A549 treated with Hydrocortisone at 1 μM for 4 hours (cell line): ENCODE measurements at places on chromosomes 13 and 19. TPM values are rescaled to one million over a fixed set of nuclear protein-coding genes. Genes with fewer than 3 reads are reported as not detected.

SH2D3A gene
- total RNA-seq: 15.8 to 19.9 TPM (median 17.4 TPM) in 5 replicates

FCHO1 gene
- total RNA-seq: 15.5 to 20.7 TPM (median 17.9 TPM) in 5 replicates

CYP4F11 gene
- 4.9 to 7.0 TPM (median 5.2 TPM) in 5 replicates for total RNA-seq

COX7A1 gene
- total RNA-seq: not detected in 5 replicates
